ENCODE measurements at places on chromosomes 3 and 15. TPM values are rescaled to one million over a fixed set of nuclear protein-coding genes. Genes with fewer than 3 reads are reported as not detected.

DNA sequence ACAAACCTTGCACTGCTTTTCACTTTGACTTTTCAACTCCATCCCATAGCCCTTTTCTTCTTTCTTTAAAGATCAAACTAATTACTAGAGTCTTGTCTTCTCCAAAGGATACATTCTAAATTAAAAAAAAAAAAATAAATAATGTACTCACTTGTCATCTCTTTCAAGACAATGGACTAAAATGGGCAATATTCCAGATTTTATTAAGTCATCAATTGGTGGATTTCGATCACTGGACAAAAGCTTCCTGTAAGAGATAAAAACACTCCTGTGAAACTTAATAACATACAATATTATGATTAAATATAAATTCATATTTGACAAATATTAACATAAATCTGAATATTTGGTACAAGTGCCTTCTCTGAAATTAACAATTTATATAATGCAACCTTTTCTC lies 34.1 kb downstream of the KPNA4 start:
- no peak for DNase-seq

GRCh38 chr3:171778493-171778892 lies 31.8 kb downstream of the PLD1 start:
- DNase-seq, result no peak

DNA sequence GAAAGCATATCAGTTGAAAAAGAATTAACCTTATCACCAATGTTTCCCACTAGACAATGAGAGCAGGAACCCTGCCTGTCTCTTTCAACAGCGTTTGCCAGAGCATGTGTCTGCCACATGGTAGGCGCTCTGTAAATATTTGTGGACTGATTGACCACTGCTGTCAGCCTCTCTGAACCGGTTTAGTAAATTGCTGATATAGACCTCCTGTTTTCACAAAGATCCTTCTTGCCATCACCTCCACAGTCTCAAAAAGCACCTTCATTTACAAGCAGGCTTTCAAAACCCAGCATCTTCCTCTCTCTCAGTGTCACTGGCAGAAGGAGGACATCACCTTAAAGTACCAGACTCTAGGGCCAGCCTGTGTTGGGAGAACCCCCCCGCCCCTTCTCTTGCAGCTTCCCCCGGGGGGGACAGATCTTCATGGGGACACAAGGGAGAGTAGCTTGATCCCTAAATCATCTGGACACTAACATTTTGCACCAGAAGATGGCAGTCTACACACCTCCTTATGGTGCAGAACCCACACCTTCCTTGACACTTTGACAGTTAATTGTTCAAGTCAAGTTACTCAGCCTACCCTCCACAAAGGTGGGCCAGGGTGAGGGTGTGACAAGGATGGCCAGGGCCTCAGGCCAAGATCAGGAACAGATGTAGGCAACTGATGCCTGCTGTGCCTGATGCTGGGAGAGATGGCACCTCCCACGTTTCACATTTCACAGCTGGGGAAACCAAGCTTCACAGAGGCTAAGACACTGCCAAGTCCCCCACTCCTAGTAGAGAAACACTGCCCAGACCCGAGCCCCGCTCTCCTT lies 37.8 kb upstream of the USP3 start:
- DNase-seq, result peak; percentile 49

DNA sequence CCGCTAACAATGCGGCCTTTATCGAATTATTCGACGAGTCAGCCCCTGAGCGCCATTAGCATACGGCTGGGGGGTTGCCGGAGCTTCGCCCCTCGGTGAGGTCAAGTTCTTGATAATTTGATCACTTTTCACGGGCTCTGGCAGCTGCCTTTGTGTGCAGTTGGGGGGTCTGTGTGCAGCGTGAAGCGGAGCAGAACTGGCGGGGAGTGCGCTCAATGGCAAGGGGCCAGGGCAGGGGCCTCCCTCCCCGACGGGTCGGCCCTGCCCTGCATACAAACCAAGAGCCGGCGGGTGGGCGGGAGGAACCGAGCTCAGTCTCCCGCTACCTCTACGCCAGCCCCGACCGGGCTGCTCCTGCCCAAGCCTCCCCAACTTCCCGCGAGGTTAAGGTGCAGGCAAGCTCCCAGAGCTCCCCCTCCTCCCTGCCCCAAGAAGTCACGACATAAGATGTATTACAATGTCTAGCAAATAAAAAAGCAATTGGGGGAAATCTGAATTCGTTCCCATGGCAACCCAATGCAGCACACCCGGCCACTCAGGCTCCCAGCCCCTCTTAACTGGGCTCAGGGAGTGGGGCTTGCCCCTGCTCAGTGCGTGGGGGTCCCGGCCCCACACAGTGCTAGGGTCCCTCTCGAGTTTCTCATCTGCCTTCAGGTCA lies 34.1 kb upstream of the POLG start:
- DNase-seq, result no peak

- DNase-seq, result no peak
Observed at GRCh38 chr3:123816673-123817207, 67.4 kb downstream of the MYLK start.

- no peak for DNase-seq
Observed at GRCh38 chr15:31377030-31377429, 50.4 kb downstream of the KLF13 start.

DNA sequence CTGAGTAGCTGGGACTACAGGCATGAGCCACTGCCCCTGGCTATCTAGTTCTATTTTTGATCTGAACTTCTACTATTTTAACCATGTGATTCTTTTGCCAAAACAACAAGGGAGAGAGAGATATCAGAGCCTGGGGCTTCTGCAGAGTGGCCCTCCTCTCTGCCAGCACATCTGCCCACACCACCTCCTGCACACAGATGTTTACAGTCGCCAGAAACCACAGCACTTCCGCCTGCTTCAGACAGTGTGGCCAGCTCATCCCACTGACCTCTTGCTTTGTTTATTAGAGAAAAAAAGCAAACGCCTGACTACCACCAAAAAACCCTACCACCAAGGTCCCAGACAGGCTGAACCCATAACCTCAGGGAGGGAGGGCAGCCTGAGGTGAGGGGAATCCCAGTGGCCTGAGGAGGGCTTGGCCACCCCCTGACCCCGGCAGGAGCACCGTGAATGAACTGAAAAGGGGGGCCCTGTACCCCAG lies 85.9 kb upstream of the ABHD2 start:
- DNase-seq, result no peak

DNA sequence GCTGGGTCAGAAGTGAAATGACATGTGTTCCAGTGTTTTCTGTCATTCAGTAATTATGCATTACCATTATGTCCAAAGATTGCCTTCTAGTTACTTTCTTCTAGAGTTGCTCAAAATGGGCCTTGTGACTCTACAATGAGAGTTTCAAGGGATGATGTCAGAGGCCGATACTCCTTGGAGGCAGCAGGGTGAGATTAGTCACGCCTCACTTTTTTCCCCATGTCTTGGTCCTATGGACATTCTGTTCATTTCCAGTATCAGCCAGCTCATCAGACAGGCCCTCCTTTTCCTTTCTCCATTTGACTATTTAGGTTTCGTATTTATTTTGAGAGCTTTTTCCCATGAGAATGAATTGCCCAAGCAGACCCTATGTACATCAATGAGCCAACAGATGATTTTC lies 17.5 kb downstream of the VGLL3 start:
- DNase-seq, result peak; percentile 95

- no peak for DNase-seq
Observed at GRCh38 chr3:126859415-126860246, 123.3 kb upstream of the PLXNA1 start.

- no peak for DNase-seq
Observed at GRCh38 chr15:72154316-72154715, 36.1 kb downstream of the SENP8 start.

GRCh38 chr3:169348929-169349621 lies 314.4 kb downstream of the MECOM start:
- DNase-seq, result peak; percentile 79

DNA sequence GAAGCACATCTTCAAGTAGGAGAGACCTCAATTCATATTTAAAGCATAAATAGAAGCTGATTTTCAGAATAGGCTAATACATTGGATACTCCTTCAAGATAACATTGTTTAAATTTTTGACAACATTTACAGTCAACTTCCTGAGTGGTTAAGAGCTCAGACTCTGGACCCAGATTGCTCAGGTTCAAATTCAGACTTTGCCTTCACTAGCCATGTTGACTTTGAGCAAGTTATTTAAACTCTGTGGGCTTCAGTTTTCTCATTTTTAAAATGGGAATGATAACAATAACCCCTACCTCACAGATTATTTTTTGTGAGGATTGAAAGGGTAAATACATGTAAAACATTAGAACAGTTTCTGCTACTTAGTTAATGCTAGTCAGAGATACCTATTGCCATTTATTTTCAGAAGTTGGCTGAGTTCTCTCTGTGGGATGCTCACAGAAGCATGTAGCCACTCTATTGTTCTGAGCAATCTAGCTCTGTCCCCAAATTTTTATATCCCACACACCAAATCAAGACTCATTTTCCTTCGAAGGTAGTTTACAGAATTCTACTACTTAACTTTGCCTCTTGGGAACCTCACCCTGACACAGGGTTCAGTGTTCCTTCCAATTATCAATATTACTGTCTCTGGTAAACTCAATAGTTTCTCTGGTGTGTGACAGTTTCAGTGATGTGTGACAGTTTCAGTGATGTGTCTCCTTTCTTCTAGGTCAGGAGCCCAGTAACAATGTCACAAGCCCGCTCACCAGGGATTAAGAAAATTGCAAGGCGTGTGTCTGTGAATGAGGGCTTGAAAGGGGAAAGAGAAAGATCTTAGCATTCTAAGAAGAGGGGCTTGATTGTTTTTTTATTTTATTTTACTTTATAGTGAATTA lies 79.4 kb upstream of the OSTN start:
- no peak for DNase-seq

- no peak for DNase-seq
Observed at GRCh38 chr3:96416549-96417255, 397.7 kb upstream of the EPHA6 start.

- DNase-seq, result no peak
Observed at GRCh38 chr3:131387796-131388489, 6.4 kb downstream of the NUDT16 start.

GRCh38 chr3:149374793-149375500 lies 2.5 kb downstream of the TM4SF1 start:
- DNase-seq, result peak; percentile 21

- no peak for DNase-seq
Observed at GRCh38 chr15:48553559-48553958, 92.0 kb downstream of the FBN1 start.

- DNase-seq, result no peak
Observed at GRCh38 chr3:47370887-47371697, 9.7 kb upstream of the PTPN23 start.

GRCh38 chr3:58398669-58399333 lies 34.8 kb downstream of the PDHB start:
- DNase-seq, result no peak

- DNase-seq, result no peak
Observed at GRCh38 chr3:129295286-129295685, 16.6 kb downstream of the HMCES start.

GRCh38 chr15:69302929-69303328 lies 4.2 kb downstream of the PAQR5 start:
- no peak for DNase-seq

GRCh38 chr3:197508051-197508451 lies 47.7 kb downstream of the BDH1 start:
- no peak for DNase-seq

CNTN6 gene
- not detected for total RNA-seq

C3orf85 gene
- not detected for total RNA-seq

NRG4 gene
- total RNA-seq, result not detected

CSPG5 gene
- 0.10 TPM for total RNA-seq

PYGO1 gene
- total RNA-seq, result 7.5 TPM

TMEM207 gene
- total RNA-seq, result not detected

TRPM7 gene
- total RNA-seq, result 32.8 TPM

ARGFX gene
- not detected for total RNA-seq

CACNA1D gene
- 0.14 TPM for total RNA-seq

CDHR4 gene
- total RNA-seq, result not detected
